Right forelimb (tissue), 1 donor: ENCODE measurements at places on chromosomes 3 and 15.

DNA sequence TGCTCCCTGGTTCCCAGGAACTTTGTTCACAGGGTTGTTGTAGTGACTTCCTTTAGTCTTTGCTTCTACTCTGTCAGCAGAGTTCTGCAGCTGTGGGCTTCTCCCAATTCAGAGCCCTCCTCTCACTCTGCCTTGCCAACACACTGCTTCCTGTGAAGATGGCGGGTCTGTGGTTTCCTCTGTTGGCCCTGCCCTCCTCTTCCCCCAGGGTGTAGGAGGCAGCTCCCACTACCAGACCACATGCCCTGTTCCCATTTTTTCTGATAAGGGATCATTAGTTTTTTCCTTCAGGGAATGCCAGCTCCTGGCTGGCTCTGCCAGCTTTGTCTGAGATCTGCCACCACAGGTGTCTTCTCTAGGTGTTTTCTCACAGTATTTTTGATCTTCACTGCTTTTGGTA, 12.7 kb downstream of the SPSB4 start:
- peak; percentile 36 for DNase-seq

GRCh38 chr15:57789225-57789624, 82.7 kb downstream of the POLR2M start:
- no peak for DNase-seq

DNA sequence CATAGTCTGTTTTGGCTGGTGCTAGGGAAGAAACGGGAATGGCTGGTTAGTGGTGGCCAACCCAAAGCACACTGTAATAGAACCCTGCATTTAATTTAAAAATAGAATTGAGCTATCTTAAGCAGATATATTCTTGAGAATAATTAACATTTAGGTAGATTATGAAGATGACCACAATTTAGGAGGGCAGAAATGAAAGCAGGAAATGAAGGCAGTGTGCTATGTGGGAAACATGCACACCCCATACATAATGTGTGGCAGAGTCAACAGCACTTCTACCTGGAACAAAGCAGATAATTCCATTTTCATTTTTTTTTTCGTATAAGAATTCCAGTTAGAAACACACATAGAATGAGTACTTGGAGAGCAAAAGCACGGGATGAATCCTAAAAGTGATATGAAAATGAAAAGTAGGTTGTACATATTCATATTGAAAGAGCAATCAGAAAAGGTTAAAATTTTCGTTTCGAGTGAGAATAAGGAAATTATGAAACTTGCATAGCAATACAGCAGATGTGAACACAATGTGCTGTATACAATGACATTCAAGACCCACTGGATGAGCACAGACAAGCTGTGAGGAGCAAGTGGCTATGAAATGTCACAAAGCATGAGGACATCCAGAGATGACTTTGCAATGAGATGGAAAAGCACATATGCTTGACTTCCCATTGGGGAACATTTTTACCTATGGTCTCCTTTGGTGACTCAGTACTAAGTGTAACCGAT, 102.6 kb downstream of the TFG start:
- DNase-seq: no peak

- DNase-seq: no peak
Observed at GRCh38 chr3:58603606-58604005, 26.4 kb upstream of the FAM107A start.

DNA sequence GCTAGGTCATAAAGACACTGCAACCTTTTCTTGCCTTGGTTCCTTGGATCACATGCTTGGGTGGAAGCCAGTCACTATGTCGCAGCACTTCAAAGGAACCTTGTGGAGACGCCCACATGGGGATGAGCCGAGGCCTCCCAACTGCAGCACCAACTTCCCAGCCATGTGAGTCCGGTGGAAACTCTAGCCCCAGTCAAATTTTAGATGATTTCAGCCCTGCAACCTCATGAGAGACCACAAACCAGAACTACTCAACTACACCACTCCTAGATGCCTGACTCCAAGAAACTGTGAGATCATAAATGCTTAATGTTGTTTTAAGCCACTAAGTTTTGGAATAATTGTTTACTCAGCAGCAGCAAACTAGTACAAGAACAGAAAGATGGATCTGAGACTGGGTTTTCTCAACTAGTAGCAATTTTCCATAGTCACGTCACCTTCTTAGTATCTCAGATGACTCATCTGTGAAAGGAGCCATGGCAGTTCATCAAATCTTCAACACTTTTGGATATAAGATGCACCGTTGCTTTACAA, 86.5 kb downstream of the MB21D2 start:
- DNase-seq: no peak

- DNase-seq: no peak
Observed at GRCh38 chr15:38255690-38256089, 3.1 kb downstream of the SPRED1 start.

DNA sequence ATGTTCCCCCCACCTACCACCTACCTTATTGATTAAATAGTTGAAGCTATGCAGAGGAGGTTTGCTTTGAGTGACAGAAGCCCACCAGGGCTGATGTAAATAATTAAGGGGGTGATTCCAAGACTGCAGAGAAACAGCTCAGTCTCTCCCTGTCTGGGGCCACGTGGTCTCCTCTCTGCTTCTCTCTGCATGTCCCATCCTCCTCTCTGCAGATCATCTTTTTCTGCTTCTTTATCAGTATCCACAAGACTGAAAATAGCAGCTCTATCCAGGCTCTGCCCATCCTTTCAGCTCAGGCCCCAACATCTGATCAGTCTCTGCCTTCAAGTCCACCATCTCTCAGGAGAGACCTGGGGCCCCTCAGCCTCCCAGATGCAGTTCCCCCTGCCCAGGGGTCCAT, 110.8 kb downstream of the ANP32A start:
- no peak for DNase-seq

- peak; percentile 41 for DNase-seq
Observed at GRCh38 chr3:42501321-42501680, 1.1 kb upstream of the VIPR1 start.

- DNase-seq: no peak
Observed at GRCh38 chr3:149487598-149488197, 13.2 kb downstream of the TM4SF4 start.

- DNase-seq: no peak
Observed at GRCh38 chr3:177284383-177284881, 87.2 kb upstream of the TBL1XR1 start.

GRCh38 chr3:129139911-129140310, 18.3 kb upstream of the RAB43 start:
- no peak for DNase-seq

GRCh38 chr15:89090791-89091626, 2.8 kb downstream of the ABHD2 start:
- DNase-seq: no peak

GRCh38 chr15:60800299-60801072, 321.5 kb upstream of the ICE2 start:
- no peak for DNase-seq

GRCh38 chr3:4505688-4506558, 12.8 kb downstream of the ITPR1 start:
- no peak for DNase-seq

GRCh38 chr3:117286488-117286887, 576.9 kb downstream of the TUSC7 start:
- DNase-seq: no peak

- no peak for DNase-seq
Observed at GRCh38 chr3:184894051-184894450, 82.1 kb downstream of the VPS8 start.

- no peak for DNase-seq
Observed at GRCh38 chr3:128620268-128620691, 30.3 kb downstream of the RPN1 start.

- no peak for DNase-seq
Observed at GRCh38 chr3:142168514-142168913, 19.2 kb upstream of the TFDP2 start.

- no peak for DNase-seq
Observed at GRCh38 chr3:57805674-57806073, 49.6 kb downstream of the SLMAP start.

- DNase-seq: no peak
Observed at GRCh38 chr3:54211097-54211496, 88.7 kb downstream of the CACNA2D3 start.

- DNase-seq: peak; percentile 92
Observed at GRCh38 chr3:38453075-38453912, at the start of gene ACVR2B. ACVR2B (plus strand) TSS chr3:38453890; CDS start chr3:38454323, 433 bp downstream.

- DNase-seq: no peak
Observed at GRCh38 chr3:53169832-53170324, 8.9 kb downstream of the PRKCD start.

DNA sequence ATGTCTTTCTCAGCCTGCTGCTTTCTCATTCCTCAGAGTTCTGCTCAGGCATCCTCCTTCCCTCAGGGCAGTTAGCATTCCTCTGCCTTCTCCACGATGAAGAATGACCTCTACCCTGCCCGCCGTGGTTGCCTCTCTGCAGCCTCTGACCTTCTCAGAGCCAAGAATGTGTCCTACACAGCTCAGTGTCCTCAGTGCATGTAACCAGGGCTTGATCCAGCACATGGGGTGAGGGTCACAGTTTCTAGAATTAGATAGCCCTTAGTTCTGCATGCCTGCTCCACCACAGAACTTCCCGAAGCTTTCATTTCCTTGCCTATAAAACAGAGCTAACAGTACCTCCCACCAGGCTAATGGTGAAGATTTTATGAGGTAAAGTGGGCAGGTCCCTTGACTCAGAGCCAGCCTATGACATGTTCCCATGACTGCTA, 182.1 kb downstream of the CLSTN2 start:
- no peak for DNase-seq
